ENCODE measurements at places on chromosomes 3 and 15. TPM values are rescaled to one million over a fixed set of nuclear protein-coding genes. Genes with fewer than 3 reads are reported as not detected.

The LARP6 gene
- total RNA-seq = not detected

The SEMA5B gene
- not detected for total RNA-seq

DNA sequence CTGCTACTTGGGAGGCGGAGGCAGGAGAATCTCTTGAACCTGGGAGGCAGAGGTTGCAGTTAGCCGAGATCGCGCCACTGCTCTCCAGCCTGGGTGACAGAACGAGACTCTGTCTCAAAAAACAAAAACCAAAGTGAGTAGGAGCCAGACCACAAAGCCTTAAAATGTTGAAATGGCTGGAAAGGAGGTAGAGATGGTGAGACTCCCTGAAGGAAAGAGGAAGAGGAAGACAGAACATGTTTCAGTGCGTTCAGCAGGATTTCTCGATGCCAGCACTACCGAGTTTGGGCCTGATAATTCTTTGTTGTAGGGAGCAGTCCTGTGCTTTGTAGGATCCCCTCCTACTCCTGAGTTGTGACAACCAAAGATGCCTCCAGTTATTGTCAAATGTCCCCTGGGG is 189.9 kb downstream of the AKAP13 start:
- no peaks in the 10 kb centered on the region for H3K4me1 ChIP-seq
- H3K27me3 ChIP-seq = no peaks in the 10 kb centered on the region
- no peaks in the 10 kb centered on the region for H3K36me3 ChIP-seq
- H3K27ac ChIP-seq = no peak overlapping the region

DNA sequence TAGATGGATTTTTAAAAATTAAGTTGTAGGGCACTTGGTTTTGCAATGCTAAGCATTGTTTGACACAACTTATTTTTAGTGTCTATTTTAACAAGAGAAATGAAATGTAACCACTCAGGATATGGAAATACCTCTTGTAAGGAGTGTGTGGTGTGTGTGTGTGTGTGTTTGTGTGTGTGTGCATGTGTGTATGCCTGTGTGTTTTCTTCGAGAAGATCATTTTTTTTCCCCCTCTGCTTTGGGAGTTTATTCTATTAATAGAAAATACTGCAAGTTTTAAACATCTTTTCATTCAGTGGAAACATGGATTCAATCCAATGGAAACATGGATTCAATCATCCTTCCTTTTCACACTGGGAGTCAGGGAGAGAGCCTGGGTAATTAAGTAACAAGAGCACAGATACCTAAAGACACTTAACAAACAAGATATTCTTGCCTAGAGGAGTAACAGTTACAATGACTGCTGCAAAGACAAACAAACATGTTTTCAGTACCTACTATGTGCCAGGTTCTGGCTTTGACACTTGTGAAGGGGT is 567.2 kb upstream of the TBL1XR1 start:
- H3K4me1 ChIP-seq = no peaks in the 10 kb centered on the region
- no peak overlapping the region for H3K27ac ChIP-seq
- no peak for DNase-seq
- H3K4me3 ChIP-seq = no peak overlapping the region
- H3K36me3 ChIP-seq = no peaks in the 10 kb centered on the region

DNA sequence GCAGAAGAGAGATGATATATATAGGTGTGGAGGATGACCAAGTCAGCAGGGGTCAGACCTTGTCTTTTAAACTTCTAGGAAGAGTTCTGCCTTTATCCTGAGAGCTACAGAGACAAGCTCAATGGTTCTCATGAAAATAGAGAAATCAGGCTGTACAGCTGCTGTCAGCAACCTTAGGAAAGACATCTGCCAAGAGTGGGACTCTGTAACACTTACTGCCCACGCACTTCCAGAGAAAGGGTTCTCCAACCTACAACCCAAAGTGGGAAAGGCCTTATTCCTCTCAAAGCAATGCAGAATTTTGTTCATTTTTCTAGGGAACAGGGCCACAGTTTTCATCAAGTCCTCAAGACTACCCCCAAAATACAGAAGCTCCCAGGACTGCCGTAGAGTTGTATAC is 138.7 kb downstream of the STT3B start:
- no peak overlapping the region for H3K4me3 ChIP-seq
- H3K4me1 ChIP-seq = no peaks in the 10 kb centered on the region
- no peaks in the 10 kb centered on the region for H3K27me3 ChIP-seq

GRCh38 chr3:76824658-76825240 is 215.2 kb upstream of the ROBO2 start:
- H3K4me3 ChIP-seq = no peak overlapping the region
- H3K27me3 ChIP-seq = no peaks in the 10 kb centered on the region
- DNase-seq = no peak
- H3K4me1 ChIP-seq = no peaks in the 10 kb centered on the region
- no peaks in the 10 kb centered on the region for H3K36me3 ChIP-seq

DNA sequence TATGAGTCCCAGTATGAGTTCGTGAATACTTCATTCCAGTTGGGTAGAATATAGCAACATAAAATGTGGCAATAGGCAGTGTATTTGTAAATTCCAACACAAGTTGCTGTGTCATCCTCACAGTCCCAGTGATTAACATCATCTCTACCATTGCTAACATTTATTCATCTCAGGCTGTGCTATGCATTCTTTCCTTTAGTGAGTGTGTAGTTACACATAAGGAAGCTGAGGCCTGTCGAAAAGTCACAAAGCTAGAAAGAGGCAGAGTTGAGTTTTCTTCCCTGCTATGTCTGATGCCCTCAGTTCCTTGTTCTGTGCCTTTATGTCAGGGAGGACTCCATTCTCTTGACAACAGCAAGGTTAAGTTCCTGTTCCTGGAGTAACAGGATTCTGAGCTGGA is 96.4 kb downstream of the FNDC3B start:
- no peaks in the 10 kb centered on the region for H3K36me3 ChIP-seq
- peaks cover 48% of the 10 kb centered on the region for H3K4me1 ChIP-seq
- no peaks in the 10 kb centered on the region for H3K27me3 ChIP-seq
- H3K4me3 ChIP-seq = no peak overlapping the region
- DNase-seq = no peak

Data from CD8-positive, alpha-beta memory T cell (primary cell).